ENCODE measurements at places on chromosomes 2 and 18. TPM values are rescaled to one million over a fixed set of nuclear protein-coding genes. Genes with fewer than 3 reads are reported as not detected.
A peak's percentile ranks its signal among the peaks of the same experiment; 100 is the strongest.

GRCh38 chr2:232697807-232698110 is 628 bp downstream of the GIGYF2 start:
- peaks cover 40% of the 10 kb centered on the region for H3K4me1 ChIP-seq
- DNase-seq, result no peak
- H3K27ac ChIP-seq, result peak overlapping the region; percentile 90
- peaks cover 33% of the 10 kb centered on the region for H3K36me3 ChIP-seq

DNA sequence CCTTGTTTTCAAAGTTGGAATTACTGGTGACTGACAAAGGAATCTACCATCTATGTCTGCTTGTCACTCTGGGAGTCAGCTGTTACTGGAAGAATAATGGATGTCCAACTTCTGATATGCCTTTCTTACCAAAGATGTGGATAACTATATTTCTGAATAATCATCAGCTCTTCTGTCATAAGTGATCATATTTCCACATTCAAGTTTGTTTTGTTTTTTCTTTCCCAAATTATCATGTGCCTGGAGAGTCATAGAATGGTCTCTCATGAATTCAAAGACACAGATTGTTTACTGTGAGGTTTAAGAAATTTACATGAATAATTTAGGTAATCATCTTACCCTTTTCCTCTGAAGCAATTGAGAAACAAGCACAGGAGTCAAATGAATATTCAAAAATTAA is 986.7 kb upstream of the CDH2 start:
- H3K4me3 ChIP-seq, result no peak overlapping the region
- no peaks in the 10 kb centered on the region for H3K36me3 ChIP-seq
- no peak overlapping the region for H3K27ac ChIP-seq
- no peaks in the 10 kb centered on the region for H3K27me3 ChIP-seq

DNA sequence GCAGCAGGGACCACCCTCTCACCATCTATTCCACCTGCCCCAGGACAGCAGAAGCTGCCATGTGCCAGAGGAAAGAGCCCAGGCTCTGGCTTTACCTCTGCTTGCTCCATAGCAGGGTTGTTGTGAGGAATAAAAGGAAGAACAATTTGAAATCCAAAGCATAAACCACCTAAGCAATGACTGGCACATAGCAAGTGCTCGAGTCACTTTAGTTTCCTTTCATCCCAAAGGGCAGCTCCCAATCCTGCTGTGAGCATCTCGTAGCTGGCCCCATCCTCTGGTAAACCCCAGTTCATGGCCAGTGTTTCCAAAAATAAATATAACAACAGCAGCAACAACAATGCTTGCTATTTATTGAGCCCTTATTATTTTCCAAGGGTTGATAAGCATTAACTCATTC is 923.5 kb downstream of the EPHA4 start:
- DNase-seq, result no peak
- H3K36me3 ChIP-seq, result no peaks in the 10 kb centered on the region
- H3K4me3 ChIP-seq, result no peak overlapping the region
- H3K4me1 ChIP-seq, result peaks cover 14% of the 10 kb centered on the region
- no peak overlapping the region for H3K27ac ChIP-seq

GRCh38 chr18:39840406-39840805 is 2114.6 kb upstream of the PIK3C3 start:
- DNase-seq, result no peak
- H3K4me1 ChIP-seq, result no peaks in the 10 kb centered on the region
- H3K27me3 ChIP-seq, result peaks cover 22% of the 10 kb centered on the region
- H3K36me3 ChIP-seq, result no peaks in the 10 kb centered on the region
- H3K4me3 ChIP-seq, result no peak overlapping the region
- H3K27ac ChIP-seq, result no peak overlapping the region

DNA sequence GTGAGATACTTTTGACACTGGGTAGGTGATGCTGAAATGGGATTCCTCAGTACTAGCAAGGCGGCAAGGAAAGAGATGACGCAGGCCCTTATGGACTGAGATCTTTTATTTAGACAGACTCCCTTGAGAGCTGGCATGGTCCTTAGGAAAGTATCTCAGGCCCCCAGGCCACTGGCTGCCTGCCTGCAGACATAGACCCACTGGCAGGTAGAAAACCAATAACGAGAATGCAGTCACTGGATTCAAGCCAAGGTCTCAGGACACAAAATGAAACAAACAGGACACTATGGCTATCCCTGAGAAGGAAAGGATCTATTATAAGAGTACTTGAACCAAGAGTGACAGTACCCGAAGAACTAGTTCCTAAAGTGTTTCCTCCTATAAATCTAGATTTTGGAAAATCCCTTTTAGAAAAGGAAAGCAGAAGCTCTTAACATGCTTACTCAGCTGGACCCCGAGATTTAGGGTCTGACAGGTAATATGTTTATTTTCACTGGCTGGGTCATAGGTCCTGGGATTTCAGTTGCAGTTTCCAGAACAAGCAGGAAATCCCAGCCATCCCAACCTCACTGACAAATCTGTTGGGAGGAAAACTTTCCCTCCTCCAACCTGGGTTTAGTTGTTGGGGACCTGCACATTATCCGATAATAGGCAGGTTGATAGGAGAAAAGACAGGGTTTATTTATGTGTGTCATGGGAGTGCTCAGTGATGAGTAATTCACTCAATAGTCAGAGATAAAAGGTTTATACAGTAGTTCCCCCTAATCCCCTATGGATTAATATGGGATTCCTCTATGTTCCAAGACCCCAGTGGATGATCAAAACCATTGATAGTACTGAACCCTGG is 44.5 kb downstream of the COMMD1 start:
- no peak for DNase-seq
- H3K4me1 ChIP-seq, result no peaks in the 10 kb centered on the region
- no peak overlapping the region for H3K27ac ChIP-seq
- no peak overlapping the region for H3K4me3 ChIP-seq

- H3K27ac ChIP-seq, result no peak overlapping the region
- no peaks in the 10 kb centered on the region for H3K36me3 ChIP-seq
- no peaks in the 10 kb centered on the region for H3K4me1 ChIP-seq
- peaks cover 4% of the 10 kb centered on the region for H3K27me3 ChIP-seq
- DNase-seq, result no peak
These were observed 328.9 kb downstream of the CLIP4 start for GRCh38 chr2:29444150-29444549.

DNA sequence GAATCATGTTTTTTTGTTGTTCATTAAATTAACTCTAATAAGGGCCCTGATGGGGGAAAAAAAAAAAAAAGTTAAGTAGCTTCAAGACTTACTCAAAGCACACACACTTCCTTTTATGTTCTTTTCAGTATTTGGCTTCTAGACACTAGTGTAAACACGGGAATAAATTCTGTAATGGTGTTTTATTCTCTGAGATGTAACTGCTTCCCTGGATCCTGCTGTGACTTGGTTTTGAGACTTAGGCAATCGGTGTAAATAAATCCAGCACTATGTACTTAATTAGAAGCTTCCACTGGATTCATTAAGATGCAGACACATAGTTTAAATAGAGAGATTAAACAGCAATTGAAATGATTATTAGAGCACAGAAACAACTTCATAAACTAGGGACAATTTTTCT is 26.1 kb upstream of the AP1S3 start:
- peaks cover 28% of the 10 kb centered on the region for H3K36me3 ChIP-seq
- no peak overlapping the region for H3K4me3 ChIP-seq
- peaks cover 42% of the 10 kb centered on the region for H3K4me1 ChIP-seq
- no peaks in the 10 kb centered on the region for H3K27me3 ChIP-seq
- no peak for DNase-seq
- no peak overlapping the region for H3K27ac ChIP-seq

DNA sequence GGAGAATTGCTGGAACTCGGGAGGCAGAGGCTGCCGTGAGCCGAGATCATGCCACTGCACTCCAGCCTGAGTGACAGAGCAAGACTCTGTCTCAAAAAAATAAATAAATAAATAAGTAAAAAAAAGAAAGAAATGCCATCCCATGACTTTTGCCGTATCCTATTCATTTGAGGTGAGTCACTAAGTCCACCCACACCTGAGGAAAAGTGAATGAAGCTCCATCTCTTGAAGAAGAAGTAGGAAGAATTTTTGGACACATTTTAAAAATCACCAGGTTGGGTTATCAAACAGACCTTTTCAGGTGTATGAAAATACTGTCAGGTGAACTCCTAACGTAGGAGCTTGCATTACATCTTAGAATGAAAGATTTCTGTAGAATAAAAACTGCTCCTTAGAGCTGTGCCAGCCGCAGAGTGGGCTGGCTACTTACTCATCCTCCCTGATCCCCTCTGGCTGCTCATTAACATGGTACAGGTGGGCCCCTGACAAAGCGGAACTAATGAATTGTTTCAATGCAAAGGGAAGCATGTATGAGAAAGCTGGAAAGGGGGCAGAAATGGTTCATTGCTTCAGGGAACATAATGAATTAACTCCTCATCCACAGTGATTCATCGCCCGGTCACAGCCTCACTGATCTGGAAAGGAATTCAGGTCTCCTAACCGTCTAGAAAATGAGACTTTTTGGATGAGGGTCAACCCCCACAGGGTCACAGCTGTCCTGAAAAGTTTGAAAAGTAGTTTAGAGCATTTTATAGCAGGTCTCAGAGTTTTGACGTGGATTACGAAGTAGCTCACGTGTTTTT is 191.4 kb downstream of the SPP2 start:
- no peak for DNase-seq
- no peak overlapping the region for H3K4me3 ChIP-seq
- peaks cover 2% of the 10 kb centered on the region for H3K36me3 ChIP-seq
- H3K4me1 ChIP-seq, result peaks cover 29% of the 10 kb centered on the region
- no peak overlapping the region for H3K27ac ChIP-seq

DNA sequence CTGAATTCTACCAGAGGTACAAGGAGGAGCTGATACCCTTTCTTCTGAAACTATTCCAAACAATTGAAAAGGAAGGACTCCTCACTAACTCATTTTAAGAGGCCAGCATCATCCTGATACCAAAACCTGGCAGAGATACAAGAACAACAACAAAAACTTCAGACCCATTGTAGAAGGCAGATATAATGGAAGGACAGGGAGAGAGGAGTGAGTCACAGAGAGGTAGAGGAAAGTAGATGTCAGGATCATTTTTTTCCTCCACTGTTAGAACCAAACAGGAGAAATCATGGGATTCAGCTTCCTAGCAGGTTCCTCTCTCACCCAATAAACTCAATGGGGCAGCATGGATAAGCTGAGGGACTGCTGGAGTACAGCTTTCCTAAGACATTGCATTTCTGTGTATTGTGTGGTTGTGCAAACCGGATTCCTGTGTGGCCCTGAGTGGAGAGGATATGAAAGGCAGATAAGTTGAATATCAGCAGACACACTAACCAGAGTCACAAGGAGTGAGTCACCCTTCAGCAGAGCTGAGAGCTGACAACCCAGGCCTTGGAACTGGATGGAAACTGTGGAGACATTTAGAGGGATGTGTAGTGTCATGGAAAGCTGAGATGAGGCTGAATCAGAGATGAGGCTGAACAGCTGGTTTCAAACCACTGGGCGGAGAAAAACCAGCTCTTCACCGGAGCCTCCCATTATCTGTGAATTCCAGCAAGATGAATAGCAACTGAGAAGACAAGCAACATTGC is 60.9 kb upstream of the MMADHC start:
- no peaks in the 10 kb centered on the region for H3K4me1 ChIP-seq
- H3K4me3 ChIP-seq, result no peak overlapping the region
- no peak for DNase-seq
- no peaks in the 10 kb centered on the region for H3K27me3 ChIP-seq

DNA sequence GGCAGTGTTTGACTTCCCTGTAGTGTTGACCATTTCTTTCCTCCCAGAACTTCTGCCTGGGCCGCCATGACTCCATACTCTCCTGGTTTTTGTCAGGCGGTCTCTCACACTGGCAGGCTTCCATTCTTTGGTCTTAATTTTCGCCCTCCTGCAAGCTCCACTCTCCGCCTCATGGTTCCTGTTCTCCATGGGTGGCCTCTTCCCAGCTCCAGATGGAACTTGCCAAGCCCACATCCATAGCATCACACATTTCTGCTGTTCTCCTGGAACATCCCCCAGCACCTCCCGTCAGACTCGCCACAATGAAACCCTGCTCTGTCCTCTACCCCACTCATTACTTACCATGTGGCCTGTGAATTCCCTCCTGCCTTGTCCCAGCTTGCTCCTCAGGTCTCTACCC is 896 bp upstream of the AFF3 start:
- DNase-seq, result no peak
- H3K4me3 ChIP-seq, result no peak overlapping the region
- peaks cover 13% of the 10 kb centered on the region for H3K27me3 ChIP-seq
- peaks cover 60% of the 10 kb centered on the region for H3K4me1 ChIP-seq

DNA sequence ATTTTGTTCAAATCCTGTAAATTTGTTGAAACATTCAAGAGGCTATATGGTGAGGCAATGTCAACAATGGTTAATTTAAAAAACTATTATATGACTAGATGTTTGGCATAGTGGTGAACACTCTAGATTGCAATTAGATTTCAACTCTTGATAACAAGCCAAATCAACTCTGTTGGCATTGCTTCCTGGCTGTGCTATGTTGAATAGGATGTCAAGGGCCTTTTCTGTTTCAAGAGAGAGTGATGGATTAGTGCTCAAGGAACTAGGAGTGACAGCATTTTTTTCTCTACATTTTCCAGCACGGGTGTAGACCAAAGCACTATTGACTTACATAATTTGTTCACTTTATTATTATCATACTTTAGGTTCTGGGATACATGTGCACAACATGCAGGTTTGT is 172.4 kb upstream of the KCNH7 start:
- no peak overlapping the region for H3K27ac ChIP-seq
- H3K36me3 ChIP-seq, result no peaks in the 10 kb centered on the region
- no peak for DNase-seq
- no peaks in the 10 kb centered on the region for H3K4me1 ChIP-seq

GRCh38 chr2:47738331-47738730 is 44.6 kb upstream of the MSH6 start:
- no peak overlapping the region for H3K27ac ChIP-seq
- H3K36me3 ChIP-seq, result no peaks in the 10 kb centered on the region
- H3K4me1 ChIP-seq, result no peaks in the 10 kb centered on the region
- no peak for DNase-seq

- no peak for DNase-seq
- H3K4me3 ChIP-seq, result no peak overlapping the region
- peaks cover 1% of the 10 kb centered on the region for H3K4me1 ChIP-seq
- H3K27ac ChIP-seq, result no peak overlapping the region
These were observed 177.7 kb upstream of the TWIST2 start for GRCh38 chr2:238670111-238670585.

DNA sequence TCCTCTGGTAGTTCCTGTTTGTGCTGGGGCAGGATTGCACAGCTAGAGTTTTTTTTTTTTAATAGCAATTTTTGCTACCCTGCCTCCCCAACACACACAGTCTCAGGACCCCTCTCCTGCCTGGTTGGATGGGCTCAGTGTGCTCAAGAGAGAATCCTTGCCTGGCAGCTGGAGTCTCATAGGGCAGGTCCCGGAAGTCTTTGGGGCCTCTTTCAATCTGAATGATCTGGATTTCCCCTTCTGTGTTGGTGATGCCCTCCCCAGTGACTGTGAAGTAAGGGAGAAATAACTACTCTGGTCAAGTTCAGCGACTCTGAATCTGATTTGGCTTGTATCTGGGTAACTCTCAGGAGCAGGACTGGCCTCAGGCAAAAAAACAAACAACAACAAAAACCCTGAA is 220.6 kb upstream of the LRRTM1 start:
- no peaks in the 10 kb centered on the region for H3K4me1 ChIP-seq
- no peaks in the 10 kb centered on the region for H3K36me3 ChIP-seq
- H3K4me3 ChIP-seq, result no peak overlapping the region
- no peaks in the 10 kb centered on the region for H3K27me3 ChIP-seq
- no peak overlapping the region for H3K27ac ChIP-seq

RAX gene
- not detected for total RNA-seq

RTP5 gene
- not detected for total RNA-seq

UGT1A8 gene
- not detected for total RNA-seq

GPR39 gene
- total RNA-seq, result not detected

LYPD6 gene
- not detected for total RNA-seq

ATP8B1 gene
- not detected for total RNA-seq

COLEC11 gene
- total RNA-seq, result 0.35 TPM

CHRNG gene
- not detected for total RNA-seq

PMAIP1 gene
- total RNA-seq, result 19.1 TPM
